ENCODE measurements at places on chromosomes 6 and 20.

DNA sequence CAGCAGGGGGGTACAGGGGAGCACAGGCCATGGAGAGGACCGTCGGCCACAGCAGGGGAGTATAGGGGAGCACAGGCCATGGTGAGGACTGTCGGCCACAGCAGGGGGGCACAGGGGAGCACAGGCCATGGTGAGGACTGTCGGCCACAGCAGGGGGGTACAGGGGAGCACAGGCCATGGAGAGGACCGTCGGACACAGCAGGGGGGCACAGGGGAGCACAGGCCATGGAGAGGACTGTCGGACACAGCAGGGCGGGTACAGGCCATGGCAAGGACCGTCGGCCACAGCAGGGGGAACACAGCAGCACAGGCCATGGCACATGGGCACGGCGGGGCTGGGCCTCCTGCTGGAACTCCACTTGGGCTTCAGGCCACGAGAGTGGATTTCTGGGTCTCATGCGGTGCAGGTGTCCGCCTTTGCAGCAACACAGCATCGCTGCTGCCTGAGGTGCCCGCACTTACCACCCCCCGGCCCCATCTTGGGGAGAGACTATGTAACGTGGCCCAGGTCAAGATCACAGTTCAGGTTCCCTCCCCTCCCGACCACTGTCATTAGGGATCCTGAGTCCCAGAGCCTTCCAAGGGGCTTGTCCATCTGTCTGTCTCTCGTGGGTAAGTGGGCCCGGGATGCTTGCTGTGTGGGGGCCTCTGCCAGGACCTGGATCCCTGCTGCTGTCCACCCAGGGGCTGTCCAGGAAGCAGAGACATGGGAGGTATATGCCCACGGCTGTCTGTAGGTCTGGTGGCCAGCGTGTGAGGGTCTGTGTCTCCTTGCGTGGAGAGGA, 2.5 kb downstream of the NPBWR2 start:
- DNase-seq: no peak

DNA sequence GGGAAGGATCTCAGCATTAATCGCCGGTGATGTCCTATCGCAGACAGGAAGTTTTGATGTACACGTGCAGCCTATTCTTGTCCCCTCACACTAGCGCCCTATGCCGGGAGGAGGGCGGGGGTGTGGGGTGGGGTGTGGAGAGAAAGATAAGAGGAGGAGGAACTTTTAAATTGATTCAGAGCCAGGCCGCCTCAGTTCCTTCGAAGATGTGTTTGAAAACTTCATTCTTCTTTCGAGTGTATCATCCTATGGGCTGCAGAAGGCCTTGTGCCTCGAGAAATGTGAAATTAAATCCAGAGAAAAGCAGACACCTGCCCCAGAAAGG, 2.5 kb upstream of the POU3F2 start:
- peak; percentile 43 for DNase-seq

GRCh38 chr6:34696189-34696738, 303 bp downstream of the ILRUN start:
- no peak for DNase-seq

GRCh38 chr20:34237942-34238341, 3.3 kb upstream of the ASIP start:
- DNase-seq: no peak

- no peak for DNase-seq
Measured at GRCh38 chr20:48839154-48839917, 11.5 kb upstream of the PREX1 start.

- no peak for DNase-seq
Measured at GRCh38 chr6:69584536-69584912, 212.3 kb downstream of the LMBRD1 start.

DNA sequence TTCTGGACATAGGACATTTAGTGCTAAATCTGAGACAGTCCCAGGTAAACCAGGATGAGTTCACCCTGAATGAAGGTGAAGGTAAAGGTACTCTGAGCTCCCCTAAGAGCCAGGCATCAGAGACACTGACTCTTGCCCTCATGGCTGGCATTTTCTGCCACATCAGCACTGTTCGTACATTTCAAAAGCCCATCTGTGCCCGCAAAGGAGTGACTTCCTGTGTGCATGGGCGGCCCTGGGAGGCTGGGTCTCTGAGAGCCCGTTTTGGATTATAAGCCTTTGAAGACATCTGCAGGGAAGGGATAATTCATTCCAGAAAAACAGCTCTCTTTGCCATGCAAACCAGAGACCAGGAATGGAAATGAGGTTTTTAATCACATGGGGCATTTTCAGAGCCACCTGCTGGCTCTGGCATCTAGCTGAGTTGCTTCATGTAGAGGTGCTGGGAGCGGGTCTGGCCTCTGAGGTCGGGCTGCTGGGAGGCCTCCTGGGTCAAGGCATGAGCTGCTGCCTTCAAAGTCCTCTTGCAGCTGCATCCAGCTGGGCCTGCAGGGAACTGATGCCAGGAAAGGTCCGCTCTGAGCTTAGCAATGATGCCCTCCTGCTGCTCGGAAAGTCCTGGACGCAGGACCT, 348.3 kb downstream of the DHX35 start:
- DNase-seq: no peak

- DNase-seq: no peak
Measured at GRCh38 chr6:80454661-80455365, 348.3 kb downstream of the BCKDHB start.

DNA sequence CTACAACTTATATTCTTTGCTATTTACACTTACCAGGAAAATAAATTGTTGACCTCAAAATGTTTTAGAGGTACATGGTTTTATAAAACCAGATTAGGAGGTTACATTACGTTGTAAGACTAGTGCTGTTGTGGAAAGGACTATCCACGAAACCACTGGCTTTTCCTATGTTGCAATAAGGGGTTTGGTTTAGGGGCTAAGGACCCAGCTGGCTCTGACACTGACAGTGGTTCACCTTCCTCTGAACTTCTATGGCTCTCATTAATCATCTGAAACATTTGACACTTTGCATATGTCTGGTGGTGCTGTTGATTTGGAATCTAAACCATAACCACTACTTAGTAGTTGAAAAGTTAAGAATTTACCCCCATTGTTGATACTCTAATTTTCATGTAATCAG, 186.7 kb downstream of the NKAIN2 start:
- no peak for DNase-seq

- DNase-seq: no peak
Measured at GRCh38 chr6:166713434-166714186, 86.6 kb upstream of the RPS6KA2 start.

All from NCI-H1436 treated with DMSO at 0.1 percent for 48 hours (cell line).